Activated CD8-positive, alpha-beta T cell treated with anti-CD3 and anti-CD28 coated beads for 36 hours (primary cell): ENCODE measurements at places on chromosomes 5 and 9.

DNA sequence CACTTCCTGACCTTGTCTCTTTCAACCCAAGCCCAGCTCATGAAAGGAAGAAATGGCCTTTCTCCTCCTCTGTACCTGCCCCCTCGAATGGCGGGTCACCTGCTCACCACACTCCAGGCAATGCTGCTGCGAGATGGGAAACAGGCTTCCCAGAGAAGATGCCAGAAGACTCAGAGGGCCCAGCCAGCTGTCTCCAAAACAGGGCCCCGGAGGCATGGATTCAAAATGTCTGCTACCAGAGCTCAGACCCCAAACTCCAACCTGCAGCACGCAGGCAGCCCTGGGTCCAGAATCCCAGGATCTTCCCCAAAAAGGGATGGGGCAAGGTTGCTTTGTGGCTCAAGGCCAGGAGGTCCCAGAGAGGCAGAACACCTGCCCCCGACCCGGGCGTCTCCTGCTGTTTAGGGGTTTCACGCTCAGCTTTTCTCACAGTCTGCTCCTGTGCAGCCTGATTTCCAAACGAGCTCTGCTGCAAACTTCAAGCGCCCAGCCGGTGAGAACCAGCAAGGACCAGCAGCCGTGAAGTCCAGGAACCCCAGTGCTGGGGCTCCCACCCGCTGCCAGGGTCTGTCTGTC lies 42.5 kb downstream of the VAV2 start:
- no peak for DNase-seq

DNA sequence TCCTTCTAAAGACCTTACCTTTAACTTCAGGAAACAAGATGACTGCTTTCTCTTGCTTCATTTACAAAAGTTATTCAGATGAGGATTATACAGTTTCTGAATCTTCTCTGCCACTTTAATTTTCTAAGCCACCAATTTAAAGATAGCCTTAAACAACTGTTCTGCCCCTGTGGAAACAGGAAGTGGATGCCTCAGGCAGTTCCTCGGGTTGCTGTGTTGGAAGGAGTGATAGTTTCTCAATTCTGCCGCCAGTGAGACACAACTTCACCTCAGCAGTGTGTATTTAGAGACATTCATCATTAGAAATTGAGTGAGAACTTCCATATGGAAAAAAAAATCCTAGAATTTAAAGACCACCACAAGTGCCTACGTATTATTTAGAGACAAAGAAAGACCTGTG lies 475.1 kb upstream of the WWC1 start:
- no peak for DNase-seq

- no peak for DNase-seq
These were observed 391.1 kb downstream of the ADGRV1 start for GRCh38 chr5:90949469-90950358.

GRCh38 chr5:96562614-96563013 lies 99.6 kb upstream of the CAST start:
- no peak for DNase-seq

GRCh38 chr5:171776770-171777759 lies 8.6 kb upstream of the SMIM23 start:
- no peak for DNase-seq
